ENCODE measurements at places on chromosomes 5 and 9.

DNA sequence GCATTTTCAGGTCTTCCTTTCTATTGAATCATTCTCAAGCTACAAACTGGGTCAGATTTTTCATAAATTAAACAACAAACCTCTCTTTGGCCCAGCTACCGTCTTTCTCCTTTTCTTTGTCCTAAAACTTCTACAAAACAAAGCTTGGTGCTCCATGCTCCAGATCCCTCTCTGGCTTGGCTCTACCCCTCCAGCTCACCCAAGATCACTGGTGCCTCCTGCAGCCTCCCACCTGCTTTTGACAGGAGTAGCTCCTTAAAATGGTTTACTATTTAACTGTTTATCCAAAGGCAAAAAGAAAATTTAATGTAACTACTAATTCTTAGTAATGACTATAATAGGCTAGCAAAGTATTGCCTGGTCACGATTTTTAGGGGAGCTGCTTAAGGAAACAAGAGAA, 10.7 kb upstream of the SERINC5 start:
- no peak for DNase-seq

- no peak for DNase-seq
Measured at GRCh38 chr5:160339406-160340130, 27.2 kb upstream of the CCNJL start.

- DNase-seq, result no peak
Measured at GRCh38 chr5:181158869-181159268, 11.5 kb downstream of the OR2V2 start.

- DNase-seq, result no peak
Measured at GRCh38 chr5:138737494-138738265, 15.5 kb upstream of the CTNNA1 start.

GRCh38 chr5:116650964-116651363, 76.3 kb upstream of the SEMA6A start:
- no peak for DNase-seq
